ENCODE measurements at places on chromosomes 13 and 19.

DNA sequence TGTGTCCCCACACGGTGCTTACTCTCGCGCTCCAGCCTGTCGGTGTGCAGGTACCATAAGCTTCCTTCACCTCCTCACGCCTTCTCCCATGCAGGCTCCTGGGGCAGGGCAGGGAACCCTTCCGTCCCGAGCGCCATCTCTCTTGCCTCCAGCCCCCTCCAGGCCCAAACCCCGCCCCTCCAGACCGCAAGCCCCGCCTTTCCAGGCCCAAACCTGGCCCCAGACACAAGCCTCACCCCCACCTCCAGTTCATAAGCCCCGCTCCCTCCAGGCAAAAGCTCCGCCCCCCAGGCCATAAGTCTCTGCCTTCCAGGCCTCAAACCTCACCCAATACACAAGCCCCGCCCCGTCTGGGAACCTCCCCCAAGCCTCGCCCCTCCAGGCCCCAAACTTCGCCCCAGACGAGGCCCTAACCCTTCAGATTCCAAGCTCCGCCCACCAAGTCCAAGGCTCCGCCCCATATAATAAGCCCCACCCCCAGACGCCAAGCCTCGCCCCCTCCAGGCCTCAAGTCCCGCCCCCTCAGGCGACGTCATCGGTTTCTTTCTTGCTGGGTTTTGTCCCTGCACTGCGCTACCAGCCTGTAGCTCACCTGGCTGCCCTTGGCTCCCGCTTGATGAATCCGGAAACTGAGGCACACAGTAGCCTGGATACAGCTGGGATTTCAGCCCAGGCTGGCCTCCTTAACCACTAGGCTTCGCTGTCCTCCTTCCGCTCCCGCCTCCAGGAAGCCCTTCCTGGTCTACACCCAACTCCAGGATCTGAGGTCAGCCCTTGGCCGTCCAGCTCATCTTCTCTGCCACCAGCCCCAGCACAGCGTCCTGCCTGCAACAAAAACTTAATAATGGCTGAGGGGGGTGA lies 16.1 kb downstream of the MKNK2 start:
- DNase-seq: no peak

- no peak for DNase-seq
These were observed 32.9 kb upstream of the SLC15A1 start for GRCh38 chr13:98785405-98785804.

DNA sequence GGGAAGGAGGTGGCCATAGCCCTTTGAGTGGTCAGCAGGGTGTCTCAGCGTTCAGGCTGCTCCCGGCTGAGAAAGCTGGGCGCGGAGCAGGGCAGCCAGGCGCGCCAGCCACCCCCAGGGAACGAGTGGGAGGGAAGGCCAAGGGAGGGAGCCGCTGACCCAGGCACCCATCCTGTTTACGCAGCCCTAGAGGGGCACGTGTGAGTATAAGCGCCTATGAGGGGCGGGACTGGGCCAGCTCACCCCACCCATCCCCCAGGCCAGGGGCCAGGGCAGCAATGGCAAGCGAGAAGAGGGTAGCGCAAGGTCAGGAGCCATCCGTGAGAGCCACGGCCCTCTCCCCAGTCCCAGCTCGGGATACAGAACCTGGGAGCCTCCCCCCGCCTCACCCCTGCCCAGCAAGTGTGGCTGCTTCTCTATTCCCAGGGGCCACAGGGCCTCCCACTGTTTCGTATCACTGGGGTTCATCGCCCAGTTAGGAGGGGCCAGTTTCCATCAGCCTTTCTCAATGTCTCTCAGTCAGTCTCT lies 897 bp upstream of the DMKN start:
- DNase-seq: no peak

GRCh38 chr19:37933937-37934358 lies 26.9 kb downstream of the SIPA1L3 start:
- DNase-seq: peak; percentile 77

GRCh38 chr19:53254411-53255341 lies at the start of gene ZNF677:
Gene ZNF677, minus strand, starts transcription at chr19:53254873. Its CDS starts 3,323 bp downstream, at chr19:53251550.
- peak; percentile 58 for DNase-seq

GRCh38 chr13:37319031-37319443 lies 213.6 kb upstream of the CSNK1A1L start:
- DNase-seq: no peak

DNA sequence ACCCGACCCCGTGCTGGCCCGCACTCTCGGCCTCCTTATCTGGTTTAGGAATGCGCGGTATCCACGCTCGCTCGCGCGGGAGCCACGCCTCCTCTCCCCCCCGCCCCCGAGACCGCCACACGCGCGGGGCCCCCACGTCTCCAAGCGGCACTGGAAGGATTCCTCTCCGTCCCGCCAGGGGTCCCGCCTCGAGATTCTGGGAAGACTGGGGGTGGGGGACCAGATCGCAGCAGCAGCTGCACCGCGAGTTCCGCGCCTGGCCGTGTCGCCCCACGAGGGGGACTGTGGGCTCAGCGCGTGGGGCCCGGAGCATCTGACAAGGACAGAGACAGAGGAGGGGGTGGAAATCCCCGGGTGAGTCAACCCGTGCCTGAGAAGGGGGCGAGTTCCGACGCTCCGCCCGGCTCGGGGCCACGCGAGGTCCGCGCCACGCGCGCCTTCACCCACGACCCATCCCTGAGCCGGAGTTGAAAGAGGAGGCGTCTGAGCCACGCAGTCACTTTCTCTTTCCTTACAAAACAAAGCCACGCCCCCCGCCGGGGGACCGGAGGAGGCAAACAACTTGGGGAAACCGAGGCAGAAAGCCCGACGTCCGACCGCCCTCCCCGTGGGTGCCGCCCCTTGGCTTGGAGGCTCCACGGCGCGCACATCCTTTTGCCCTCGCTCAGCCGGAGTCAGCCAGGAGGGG lies 814 bp downstream of the S1PR2 start:
- no peak for DNase-seq

DNA sequence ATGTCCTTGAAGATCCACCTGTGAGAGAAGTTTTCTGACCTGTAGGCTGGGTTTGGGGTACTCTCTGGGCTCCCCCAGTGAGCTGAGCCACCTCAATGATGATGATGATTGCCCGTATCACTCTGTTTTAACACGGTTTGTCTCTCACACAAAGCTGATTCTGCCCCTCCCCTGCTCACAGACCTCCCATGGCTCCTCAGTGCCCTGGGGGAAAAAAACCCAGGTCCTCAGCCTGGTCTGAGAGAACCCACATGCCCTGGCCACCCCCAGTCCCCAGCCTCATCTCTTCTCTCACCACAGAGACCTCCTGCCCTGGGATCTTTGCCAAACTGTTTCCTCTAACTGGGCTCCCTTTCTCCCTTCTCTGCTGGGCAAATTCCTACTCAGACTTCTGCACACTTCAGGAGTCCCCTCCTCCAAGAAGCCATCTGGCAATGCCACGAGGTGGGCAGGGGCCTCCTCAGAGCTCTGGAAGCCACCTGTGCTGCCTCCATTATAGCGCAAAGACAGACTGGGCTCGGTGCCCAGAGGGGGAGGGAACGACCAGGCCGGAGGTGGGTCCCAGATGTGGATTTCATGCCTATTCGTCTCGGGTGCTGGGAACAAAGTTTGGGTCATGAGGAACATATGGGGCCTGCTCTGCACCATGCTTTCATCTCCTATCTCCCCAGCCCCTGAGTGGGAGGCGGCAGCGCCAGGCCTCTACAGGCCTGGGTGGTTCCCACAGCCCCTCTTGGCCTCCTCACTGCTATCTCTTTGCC lies 8.5 kb upstream of the CA11 start:
- DNase-seq: no peak

GRCh38 chr13:103983948-103984347 lies 917.7 kb upstream of the SLC10A2 start:
- DNase-seq: no peak

- no peak for DNase-seq
These were observed 47.2 kb upstream of the LDLR start for GRCh38 chr19:11041966-11042627.

DNA sequence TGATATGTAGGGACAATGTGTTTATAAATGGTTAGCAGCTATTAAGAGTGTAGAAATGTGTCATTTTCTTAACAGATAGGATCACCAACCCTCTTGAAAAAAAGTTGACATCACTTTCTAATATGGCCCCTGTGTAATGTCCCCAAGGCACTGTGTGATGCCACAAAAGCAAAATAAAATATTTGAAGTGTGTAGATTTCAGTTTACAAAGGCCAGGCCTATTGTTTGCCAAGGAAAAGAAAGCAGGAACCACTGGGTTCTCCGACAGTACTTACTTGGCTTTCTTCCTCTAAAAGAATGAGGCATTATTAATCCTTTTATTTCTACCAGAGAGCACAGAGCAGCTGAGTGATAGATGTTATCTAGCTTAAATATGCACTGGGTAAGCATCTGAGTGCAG lies 10.5 kb upstream of the GJA3 start:
- no peak for DNase-seq

DNA sequence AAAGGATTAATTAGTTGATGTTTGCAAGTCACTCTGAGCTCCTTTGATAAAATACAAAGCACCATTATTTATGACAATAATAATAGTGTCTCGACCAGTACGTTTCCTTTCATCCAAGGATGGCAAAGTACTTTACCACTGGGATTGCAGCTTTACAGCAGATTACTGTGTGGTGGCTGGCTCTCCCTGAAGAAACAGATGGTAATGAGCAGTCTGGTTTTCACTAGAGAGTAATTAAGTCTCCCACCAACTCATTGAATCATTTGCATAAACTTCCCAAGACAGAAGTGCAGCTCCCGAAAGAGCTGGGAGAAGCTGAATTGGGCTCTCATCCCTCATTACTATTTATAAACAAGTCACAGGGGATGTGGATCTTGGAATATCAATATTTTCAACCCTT lies 48.7 kb downstream of the KLF5 start:
- DNase-seq: no peak

DNA sequence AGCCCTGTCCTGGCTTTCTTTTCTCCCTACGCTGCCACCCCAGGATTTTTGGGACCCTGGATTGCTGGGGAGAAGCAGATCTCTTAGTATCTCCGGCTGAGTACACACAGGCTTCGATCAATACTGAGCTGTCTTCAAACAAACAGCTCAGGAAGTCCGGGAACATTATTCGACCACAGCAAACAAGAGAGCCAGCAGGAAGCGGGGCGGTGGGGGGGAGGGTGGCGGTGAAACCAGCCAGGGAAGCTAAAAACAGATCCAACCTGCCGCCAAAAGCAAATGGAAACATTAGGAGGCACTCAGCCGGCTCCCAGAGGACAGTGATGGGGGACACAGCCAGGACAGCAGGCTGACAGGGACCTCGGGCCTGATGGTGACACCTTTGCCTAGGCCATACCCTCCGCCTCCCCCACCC lies 12.2 kb upstream of the BCAM start:
- DNase-seq: no peak

DNA sequence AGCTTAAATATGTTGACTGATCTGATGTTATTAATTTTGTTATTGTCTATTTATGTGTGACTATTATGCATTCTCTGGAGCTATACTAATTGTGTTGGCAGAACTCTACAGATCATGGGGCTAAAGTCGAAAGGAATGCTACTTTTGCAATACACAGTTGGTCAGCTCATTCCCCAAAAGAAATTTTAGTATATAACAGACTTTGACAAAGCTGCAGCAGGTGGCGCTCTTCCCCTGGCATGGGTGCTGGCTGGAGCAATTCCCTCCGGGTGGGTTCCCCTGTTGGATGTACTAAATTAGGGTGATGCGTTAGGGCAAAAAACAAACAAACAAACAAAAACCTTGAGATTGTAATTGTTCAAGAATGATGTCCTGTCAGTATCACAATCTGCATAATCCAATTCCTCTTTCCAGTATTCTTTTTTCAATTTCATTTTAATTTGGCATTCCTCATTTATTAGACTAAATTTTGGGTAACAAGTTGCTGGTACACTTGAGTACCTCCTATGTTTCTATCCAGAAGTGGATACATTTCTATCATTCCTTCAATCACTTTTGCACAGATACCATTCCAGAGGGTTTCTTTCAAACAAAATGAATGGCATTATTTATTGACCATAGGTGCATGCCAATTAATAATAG lies 322.8 kb upstream of the EDNRB start:
- peak; percentile 9 for DNase-seq

DNA sequence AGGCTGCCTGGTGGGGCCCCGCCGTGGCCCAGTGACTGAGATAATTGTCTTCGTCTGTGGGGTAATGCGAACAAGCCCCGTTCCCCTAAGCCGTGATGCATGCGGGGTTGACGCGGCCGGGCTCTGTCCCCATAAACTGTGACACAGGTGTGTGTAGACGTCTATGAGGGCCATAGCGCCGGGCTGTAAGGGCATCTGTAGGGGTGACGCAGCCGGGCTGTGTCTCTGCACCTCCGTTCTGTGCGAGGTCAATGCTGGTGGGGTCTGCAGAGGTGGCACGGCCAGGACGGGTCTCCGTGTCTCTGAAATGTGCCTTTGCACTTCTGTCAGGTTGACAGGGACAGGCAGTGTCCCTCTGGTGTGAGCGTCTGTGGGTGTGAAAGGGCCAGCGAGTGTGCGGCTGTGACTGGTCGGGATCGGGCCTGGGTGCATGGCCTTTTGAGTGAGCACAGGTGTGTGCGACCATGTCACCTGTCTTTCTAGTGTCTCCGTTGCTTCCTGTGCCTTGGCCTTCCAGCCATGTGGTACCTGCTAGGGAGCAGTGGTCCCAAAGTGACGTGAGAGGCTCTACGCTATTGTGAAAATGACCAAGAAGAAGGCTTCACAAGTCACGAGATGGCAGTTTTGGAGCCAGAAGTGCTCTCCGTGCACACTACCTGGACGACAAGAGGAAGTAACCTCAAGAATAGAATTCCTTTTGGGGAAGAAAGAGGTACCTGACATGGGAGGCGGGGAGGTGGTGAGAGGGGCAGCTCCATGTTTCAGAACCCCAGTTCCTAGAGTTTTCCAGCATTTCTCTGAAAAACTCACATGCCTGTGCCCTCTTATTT lies 16.4 kb upstream of the ZNF331 start:
- DNase-seq: no peak

- peak; percentile 83 for DNase-seq
These were observed 10.7 kb downstream of the MARCHF2 start for GRCh38 chr19:8423817-8424223.

DNA sequence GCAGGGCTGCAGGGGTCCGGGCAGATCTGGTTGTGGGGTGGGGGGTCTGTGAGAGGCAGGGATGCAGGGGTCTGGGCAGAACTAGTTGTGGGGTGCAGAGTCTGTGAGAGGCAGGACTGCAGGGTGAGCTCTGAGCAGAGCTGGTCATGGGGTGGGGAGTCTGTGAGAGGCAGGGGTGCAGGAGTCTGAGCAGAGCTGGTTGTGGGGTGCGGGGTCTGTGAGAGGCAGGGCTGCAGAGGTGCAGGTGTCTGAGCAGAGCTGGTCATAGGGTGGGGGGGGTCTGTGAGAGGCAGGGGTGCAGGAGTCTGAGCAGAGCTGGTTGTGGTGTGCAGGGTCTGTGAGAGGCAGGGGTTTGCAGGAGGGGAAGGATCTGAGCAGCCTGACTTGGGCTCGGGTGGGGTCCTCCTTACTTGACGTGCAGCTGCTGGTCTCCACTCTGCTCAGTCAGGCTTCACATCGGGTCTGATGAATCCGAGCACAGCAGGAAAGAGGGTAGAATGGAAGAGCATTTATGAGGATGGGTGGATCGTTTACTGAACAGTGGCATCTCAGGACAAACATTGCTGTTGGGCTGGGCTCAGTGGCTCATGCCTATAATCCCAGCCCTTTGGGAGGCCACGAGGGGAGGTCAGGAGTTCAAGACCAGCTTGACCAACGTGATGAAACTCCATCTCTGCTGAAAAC lies 31.2 kb downstream of the IGFL2 start:
- no peak for DNase-seq

GRCh38 chr13:62209529-62209928 lies 793.9 kb upstream of the PCDH20 start:
- no peak for DNase-seq

- no peak for DNase-seq
These were observed 433.3 kb upstream of the SLITRK1 start for GRCh38 chr13:84315527-84315926.

Measured in skeletal muscle cell (primary cell).